Activated naive CD4-positive, alpha-beta T cell treated with Interleukin-2 at 50 U/mL for 16 hours (primary cell): ENCODE measurements at places on chromosomes 16 and 17.
A peak's percentile ranks its signal among the peaks of the same experiment; 100 is the strongest.

DNA sequence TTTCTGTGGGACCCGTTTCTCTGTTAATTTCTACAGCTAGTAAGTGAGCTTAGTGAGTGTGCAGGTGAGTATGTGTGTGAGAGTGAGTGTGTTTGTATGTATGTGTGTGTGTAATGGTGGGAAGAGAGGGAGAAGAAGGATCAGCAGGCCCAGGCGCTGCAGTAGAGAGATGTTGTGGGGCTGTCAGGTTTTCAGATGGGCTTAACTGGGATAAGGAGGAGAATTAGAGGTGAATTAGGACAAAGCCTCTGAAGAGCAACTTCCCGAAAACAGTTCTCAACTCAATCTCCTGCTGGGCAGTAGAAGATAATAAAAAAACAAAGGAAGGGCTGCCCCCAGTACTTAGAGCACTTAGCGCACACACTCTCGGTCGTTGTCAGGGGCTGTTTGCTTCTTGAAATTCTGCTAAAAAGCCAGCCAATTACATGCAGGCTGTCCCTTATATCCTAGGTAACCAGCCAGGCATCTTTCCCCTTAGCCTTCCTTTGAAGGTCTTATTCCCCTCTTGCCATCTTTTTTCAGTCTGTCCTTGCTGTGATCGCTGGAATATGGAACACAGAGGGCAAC, 63.4 kb downstream of the CLEC16A start:
- no peak for DNase-seq

- DNase-seq, result no peak
Measured at GRCh38 chr17:56158915-56159825, 5.9 kb downstream of the ANKFN1 start.

GRCh38 chr17:28925912-28926365, 23.1 kb upstream of the DHRS13 start:
- peak; percentile 44 for DNase-seq

GRCh38 chr16:50673496-50674275, 7.4 kb downstream of the SNX20 start:
- no peak for DNase-seq

- no peak for DNase-seq
Measured at GRCh38 chr16:56807011-56807675, 57.9 kb upstream of the SLC12A3 start.

- DNase-seq, result peak; percentile 24
Measured at GRCh38 chr17:57257195-57257894, 1.0 kb downstream of the MSI2 start.

GRCh38 chr16:87528690-87529579, 36.1 kb upstream of the ZCCHC14 start:
- no peak for DNase-seq

DNA sequence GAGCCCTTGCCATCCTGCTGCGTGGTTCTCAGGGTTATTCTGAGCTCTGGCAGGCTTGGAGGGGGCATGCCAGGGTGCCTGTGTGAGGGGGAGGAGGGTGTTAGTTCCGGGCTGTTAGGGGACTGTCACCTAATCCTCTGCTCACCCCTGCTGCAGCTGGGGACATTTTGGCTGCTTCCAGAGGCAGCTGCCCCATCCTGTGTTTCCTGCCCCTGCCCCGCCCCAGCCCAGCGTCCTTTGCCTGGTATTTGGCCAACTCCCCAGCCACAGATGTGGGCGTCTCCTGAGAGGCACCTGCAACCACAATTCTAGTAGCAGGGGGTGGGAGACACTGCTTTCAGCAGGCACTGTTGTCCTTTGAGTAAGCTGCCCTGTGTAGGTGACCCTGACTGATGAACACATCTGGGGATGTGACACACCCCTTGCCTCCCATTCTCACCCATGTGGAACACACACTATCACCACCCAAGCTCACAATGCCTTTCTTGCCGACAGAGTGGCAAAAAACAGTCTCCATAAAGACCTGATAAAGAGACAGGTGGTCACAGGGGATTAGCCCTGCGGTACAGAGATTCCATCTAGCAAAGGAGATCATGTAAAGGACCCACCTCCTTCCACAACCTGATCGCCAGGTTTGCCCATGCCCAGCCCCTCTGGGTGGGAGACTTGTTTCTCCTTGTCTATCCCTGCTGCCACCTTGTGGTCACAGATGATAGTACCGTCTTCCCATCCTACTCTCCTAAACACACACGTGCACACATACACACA, at the start of gene CHRNE:
Gene CHRNE, minus strand, starts transcription at position 48 of the 768 bp plus-strand sequence. Its CDS starts 35 bp downstream, at position 13.
- peak; percentile 74 for DNase-seq

- peak; percentile 85 for DNase-seq
Measured at GRCh38 chr16:66947302-66948065, 12.2 kb downstream of the CES2 start.
